NCI-H1436 (cell line): ENCODE measurements at places on chromosomes 6 and 20.

GRCh38 chr6:6683969-6684833 is 95.7 kb downstream of the LY86 start:
- DNase-seq, result no peak

DNA sequence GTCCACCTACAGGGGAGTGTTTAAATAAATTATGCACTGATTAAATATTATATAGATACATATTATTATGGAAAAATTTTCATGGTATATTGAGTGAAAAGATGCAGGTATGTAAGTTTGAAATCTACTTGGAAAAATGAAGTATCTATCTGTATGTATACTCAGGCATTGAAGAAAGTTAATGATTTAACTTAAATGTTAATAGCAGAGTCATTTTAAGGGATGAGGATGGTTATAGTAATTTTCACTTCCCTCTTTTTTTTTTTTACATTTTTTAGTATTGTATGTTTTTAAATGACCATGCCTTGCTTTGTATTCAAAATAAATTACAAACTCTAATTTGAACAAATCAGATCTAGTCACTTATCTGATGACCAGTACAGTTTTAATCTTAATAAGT is 43.2 kb upstream of the NOTCH4 start:
- DNase-seq, result no peak

- DNase-seq, result no peak
These were observed 179.0 kb downstream of the BCAS1 start for GRCh38 chr20:53891306-53891894.

DNA sequence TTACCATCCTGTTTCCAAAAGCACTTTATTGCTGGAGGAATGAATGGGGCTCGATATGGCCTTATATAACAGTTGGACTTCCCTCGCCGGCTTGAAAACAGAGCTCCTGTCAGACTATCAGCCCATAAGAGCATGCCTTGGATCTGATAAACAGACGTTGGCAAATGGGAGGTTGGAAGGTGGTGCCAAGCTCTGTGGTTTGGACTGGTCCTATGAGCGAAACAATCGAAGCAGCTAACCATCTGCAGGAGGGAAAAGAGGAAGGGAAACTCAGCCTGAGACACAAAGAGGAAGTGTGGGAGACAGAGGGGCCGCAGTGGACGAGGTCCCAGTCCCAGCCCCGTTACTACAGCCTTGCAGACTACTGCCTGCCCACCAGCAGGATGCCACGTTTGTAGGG is 92.9 kb downstream of the TFAP2C start:
- DNase-seq, result no peak

DNA sequence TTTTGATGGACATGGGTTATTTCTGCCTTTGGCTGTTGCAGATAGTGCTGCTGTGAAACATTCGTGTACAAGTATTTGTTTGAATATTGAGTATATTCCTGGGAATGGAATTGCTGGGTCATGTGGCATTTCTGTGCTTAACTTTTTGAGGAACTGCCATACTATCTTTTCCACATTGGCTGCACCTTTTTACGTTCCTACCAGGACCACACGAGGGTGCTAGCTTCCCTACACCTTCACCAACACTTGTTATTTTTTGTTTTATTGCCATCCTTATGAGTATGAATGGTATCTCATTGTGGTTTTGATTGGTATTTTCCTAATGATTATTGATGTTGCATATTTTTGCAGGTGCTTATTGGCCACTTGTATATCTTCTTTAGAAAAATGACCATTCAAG is 47.8 kb upstream of the PLCG1 start:
- DNase-seq, result no peak

GRCh38 chr6:27889628-27890444 is 22.4 kb downstream of the OR2B2 start:
- DNase-seq, result no peak
